ENCODE measurements at places on chromosomes 16 and 17.
A peak's percentile ranks its signal among the peaks of the same experiment; 100 is the strongest.

DNA sequence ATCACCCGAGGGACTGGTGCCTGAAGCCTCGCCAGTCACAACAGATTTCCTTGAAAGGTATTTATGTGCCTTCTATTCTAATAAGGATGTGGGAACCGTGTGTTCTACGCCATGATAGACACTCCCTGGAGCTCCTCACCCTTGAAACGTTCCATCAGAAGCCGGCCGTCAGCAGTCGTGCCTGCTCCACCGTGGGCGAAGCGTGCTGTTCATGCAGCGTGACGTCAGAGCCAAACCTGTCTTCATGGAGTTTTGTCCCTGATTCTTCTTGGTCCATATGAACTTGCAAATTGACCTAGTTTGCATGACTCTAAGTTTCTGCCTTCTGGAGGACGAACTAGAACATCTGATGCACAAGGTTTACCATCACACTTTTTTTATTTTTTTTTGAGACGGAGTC is 4.5 kb upstream of the PPP1R27 start:
- DNase-seq: no peak

- peak; percentile 96 for DNase-seq
Measured at GRCh38 chr16:84618581-84619460, 943 bp upstream of the COTL1 start.

- no peak for DNase-seq
Measured at GRCh38 chr17:42178817-42179216, 2.1 kb downstream of the KCNH4 start.

GRCh38 chr16:58021661-58022551 is 3.6 kb upstream of the MMP15 start:
- no peak for DNase-seq

GRCh38 chr16:67781565-67781921 is 24.8 kb downstream of the RANBP10 start:
- no peak for DNase-seq

All from fibroblast of skin of left quadriceps (primary cell).